ENCODE measurements at places on chromosomes 7 and 10.

- no peak for DNase-seq
Measured at GRCh38 chr7:14841869-14842268, 60.7 kb downstream of the DGKB start.

DNA sequence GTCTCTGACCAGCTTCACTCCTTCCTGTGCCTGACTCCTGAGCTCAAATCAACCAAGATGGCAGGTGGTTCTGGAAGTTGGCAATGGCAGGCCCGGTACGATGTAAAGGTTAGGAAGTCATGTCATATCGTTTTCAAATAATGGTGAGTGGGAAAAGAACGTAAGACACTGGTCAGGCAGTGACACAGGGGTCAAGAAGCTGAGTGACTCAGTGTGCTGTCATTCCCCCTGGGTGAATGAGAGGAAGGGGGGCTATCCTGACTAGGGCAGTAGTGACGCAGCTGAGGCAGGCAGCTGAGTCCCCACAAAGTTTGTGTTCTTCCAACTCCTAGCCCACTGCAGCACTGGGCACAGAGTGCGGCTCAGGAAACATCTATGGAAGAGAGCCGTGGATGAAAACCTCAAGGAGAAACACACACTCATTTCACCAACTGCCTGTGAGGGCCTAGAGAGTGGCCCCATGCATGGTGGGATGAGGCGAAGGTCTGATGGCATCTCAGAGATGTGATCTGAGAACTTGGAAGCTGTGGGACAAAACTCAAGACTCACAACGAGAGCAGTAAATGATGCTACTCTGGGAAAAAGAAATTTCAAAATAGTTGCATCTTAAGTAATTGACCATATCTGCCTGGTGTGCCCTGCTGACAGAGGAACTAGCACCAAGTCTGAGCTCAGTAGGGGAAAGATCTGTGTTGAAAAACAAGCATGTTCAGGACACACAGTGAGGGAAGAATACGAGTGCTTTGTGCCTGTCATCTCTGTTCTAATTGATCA is 23.2 kb downstream of the CREB3L2 start:
- DNase-seq: no peak

DNA sequence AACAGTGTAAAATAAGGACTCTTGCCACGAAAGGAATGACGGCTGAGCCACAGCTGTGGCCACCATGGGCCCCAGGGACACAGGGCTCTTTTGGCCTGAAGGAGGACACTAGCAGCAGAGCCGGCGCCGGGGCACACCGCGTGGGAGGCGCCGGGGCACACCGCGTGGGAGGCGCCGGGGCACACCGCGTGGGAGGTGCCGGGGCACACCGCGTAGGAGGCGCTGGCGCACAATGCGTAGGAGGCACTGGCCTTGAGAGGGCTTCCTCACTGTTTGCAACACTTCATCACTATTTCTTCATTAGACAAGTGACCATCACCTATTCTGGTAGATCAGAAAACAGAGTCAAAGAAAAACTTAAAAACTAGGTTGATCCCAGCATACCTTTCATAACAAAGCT is 23.4 kb downstream of the ESYT2 start:
- DNase-seq: no peak

- no peak for DNase-seq
Measured at GRCh38 chr7:87225696-87226095, 6.2 kb upstream of the TMEM243 start.

DNA sequence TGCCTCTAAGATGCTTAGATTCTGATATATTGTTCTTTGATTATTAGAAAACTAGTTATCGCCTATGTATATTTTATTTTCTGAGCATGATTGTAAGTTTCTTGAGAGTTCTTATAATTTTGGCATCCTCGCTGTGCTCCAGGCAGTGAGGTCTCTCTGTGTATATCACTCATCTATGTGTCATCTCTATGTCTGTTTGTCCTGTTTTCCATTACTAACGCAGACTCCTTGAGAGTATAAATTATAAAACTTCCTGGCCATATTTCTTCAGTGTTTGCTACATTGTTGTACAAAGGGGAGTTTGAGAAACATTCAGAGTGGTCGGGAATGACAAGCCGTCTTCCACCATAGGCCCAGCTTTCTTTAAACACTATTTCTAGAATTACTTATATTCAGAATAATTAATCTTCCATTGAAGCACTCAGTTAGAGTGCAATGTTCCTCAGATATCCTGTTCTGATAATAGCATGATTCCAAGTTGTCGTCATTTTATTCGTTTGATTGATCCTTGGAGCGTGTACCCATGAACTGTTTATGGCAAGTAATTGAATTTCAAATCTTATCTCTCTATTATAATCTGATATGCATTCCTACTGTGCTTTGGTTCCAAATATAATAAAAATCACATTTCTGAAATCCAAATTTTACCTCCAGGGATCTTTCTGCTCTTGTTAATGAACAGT is 206.6 kb downstream of the BAMBI start:
- DNase-seq: no peak

DNA sequence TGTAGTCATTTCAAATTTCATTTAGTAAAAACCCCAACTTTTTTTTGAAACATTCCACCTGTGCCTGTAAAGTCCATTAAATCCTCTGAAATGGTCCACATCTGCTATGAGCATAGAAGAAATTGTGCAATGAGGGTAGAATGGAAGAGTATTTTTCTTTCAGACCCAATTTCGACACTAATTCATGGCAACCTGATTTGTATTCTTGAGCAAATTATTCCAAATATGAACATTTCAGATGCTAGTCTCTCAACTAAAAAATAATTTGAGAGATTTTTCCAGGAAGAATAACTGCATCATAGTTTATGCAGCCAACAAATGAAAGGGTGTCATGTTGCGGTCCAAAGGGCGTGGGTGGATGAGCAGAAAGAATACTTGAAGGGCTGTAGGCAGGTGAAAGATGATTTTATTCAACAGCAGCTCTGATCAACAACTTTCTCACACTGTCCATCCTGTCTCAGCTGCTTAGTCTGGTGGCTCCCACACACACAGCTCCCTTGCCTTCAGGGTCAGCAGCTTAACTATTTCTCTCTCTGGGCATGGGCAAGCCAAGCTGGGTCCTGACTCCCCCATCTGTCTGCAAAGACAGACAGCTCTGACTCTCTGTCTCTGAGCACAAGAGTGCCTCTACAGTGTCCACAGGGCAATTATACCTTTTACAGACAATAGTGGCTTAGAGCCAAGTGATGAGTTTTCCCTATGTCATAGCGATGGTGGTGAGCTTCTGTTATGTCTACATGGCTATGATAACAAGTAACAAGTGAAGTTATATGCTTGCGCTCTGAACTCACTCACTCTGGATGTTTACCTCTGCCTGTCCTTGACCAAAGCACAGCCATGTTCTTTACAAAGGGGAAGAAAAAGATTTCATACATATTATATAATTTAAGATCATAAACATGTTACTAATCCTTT is 11.5 kb downstream of the STEAP2 start:
- no peak for DNase-seq

DNA sequence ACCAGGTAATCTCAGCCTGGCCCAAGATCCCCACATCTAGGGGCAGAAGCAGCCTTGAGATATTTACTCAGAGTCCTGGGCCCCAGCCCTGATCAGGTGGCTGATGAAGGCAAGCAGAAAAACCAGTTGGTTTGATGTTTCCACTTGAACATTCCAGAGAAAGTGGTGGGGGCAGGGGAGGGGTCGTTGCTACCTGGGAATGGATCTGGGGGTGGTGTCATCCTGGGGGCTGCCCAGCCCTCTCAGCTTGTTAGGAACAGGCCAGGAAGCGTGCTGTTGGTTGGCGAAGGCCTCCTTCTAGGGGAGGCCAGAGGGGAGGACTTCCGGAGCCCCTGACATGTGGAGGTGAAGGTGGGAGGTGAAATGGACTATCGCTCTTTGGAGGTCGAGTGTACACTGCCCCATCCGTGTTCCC is 3.7 kb upstream of the ABHD11 start:
- DNase-seq: no peak

- no peak for DNase-seq
Measured at GRCh38 chr10:24041834-24042233, 167.1 kb upstream of the KIAA1217 start.

DNA sequence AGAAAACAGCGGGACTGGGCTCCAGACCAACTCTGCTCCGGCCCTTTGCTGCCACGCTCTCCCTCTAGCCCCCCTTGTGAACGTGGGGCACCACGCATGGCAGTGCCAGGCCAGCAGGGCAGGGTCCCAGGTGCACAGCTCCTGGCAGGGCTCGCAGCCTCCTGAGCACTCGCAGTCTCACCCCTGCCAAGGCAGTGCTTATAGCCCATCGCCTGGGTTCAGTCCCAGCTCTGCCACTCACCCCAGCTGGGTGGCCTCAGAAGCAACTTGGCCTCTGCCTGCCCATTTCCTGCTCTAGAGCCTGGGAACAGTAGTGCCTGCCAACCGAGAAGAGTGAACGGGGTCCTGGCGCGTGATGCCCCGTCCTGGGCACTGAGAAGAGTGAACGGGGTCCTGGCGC is 36.3 kb downstream of the CFAP46 start:
- DNase-seq: no peak

GRCh38 chr7:5704534-5704922 is 76.9 kb downstream of the RNF216 start:
- DNase-seq: peak; percentile 75

DNA sequence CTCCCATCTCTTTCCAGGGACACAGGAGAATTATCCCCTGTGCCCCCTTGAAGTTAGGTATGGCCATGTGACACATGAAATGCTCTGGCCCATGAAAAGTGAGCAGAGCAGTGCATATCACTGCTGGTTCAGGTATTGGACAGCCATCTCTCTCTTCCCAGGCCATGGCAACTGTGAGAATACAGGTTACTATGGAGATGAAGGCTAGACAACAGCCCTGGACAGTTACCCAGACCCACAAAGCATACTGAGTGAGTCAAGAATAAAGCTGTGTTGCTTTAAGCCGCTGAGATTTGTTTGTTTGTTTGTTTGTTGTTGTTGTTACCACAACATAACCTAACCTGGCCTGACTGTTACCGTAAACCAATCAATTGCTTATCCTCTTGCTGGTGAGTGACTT is 722.3 kb downstream of the KCNMA1 start:
- no peak for DNase-seq

DNA sequence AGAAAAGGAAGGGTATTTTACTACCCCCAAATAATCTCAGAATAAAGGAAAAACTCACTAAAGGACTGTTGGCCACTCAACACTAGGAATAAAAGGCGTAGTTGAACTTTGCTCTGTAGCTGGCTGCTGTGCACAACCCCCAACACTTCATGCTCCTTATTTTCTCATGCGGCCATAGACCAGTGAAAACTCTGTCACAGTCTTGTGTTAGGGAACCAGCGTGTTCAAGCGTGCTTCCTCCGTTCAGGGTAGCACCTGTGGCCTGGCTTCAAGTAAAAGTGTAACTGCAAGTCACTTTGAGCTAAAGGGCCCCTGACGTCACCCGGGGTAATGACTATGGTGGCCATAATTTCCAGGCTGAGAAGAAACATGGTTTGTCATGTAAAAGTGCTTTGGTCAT is 27.0 kb downstream of the BLNK start:
- DNase-seq: no peak

- no peak for DNase-seq
Measured at GRCh38 chr7:107691716-107692115, 31.1 kb downstream of the SLC26A4 start.

GRCh38 chr10:107490389-107490788 is 325.9 kb upstream of the SORCS1 start:
- no peak for DNase-seq

DNA sequence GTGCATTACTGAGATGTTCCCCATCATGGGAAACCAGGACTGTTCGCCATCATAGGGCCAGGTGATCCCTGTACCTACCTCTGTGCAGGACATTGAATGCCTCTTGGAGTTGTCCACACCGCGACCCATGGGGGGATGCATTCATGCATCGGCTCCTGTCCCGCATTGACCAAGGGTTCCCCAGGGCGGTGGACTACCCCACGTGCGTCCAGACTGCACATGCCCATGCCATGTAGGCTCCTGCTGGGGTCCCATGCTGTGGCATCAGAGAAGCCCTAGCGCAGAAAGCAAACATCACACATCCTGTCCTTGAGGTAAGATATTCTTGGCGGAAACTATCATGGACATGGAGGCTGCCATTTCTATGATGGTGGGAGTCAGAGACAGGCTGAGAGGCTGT is 121.6 kb upstream of the UNC5B start:
- no peak for DNase-seq

DNA sequence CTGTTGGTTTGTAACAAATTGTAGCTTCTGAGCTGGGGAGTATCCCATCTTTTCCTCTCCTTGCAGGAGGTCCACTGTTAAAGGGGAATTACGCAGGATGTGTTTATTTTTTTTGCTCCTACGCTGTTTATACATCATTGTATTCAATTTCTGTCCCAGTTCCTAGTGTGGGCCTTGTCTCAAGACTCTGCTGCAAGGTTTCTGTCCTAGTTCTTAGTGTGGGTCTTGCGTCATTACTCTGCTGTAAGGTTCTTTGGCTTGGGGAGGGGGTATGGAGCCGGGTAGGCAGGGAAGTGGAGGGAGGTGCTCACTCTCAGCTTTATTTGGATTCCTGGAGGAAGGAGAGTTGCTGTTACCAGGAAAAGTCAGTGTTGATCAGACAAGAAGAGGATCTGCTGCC is 64.0 kb upstream of the TRIM8 start:
- DNase-seq: no peak

DNA sequence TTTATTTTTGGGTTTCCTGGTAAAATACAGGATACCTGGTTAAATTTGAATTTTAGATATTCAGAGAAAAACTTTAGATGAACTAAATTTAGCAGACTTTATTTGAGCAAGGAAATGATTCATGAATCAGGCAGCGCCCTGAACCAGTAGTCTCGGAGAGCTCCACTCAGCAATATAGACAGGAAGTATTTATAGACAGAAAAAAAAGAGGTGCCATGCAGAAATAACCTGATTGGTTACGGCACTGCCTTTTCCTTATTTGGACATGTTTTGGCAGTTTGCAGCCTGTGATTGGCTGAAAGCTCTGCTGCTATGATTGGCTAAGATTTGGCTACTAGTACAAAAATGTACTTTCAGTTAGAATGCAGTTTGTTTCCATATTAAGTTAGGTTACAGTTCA is 198.3 kb upstream of the DKK1 start:
- DNase-seq: no peak

- no peak for DNase-seq
Measured at GRCh38 chr10:113252650-113253618, 299.9 kb upstream of the HABP2 start.

DNA sequence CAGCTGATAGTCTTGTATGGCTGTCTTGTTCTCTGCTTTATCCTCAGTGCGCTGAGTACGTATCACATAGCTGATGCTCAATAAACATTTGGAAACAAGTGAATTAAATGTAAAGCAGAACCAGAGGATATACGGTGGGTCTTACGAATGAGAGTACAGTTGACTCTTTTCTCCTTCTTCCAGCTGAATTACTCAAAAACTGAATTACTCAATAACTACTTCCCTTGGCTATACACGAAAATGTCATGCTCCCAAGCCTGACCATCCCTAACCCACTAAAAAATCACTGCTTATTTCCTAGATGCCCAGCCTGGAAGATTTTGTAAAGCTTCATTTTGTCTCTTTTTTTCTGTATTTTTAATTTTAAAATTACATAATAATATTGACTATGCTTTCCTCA is 3.2 kb upstream of the RSU1 start:
- DNase-seq: no peak
